ENCODE measurements at places on chromosomes 3 and 15.

DNA sequence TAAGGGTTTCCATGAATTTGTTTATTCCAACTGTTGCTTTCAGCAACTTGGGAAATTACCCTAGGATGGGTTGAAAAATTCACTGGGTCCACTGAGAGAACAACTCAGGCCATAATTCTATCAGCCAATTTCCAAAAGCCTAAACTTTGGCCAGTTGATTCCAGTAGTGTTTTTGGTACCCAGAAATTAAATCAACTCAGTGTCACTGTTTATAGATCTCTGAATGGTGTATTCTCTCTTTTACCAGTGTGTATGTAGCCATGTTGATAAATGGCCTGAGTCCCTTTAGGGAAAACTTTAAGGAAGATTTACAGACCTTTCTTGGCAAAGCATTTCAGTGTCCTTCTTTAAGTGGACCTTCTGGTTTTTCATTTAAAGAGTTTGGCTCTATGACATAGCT lies 636.4 kb downstream of the OTOL1 start:
- DNase-seq, result no peak

- DNase-seq, result no peak
These were observed 310.6 kb downstream of the PDCD6IP start for GRCh38 chr3:34109021-34109420.

- DNase-seq, result no peak
These were observed 43.1 kb upstream of the SRGAP3 start for GRCh38 chr3:9292516-9292915.

DNA sequence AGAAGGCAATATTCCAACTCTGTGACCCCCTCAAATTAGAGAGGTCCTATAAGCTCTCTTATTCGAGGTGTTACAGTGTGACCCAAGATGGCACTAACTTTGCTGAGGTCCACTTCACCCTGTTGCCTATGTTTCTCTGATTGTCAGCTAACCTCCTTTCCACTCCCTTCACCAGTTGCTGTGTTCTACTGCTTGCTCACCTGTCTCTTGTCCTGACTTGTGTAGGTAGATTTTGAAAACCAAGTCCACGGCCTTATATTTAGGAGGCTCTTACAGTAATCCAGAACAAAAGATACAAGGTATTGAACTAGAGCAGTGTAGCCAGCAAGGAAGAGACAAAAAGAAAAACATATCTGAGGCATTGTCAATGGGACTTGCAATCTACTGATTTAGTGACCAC lies 20.1 kb upstream of the GSK3B start:
- no peak for DNase-seq

Data from Panc1 (cell line).